ENCODE measurements at places on chromosomes 3 and 15.

- no peak for DNase-seq
Observed at GRCh38 chr3:126543457-126544061, 15.2 kb downstream of the C3orf22 start.

DNA sequence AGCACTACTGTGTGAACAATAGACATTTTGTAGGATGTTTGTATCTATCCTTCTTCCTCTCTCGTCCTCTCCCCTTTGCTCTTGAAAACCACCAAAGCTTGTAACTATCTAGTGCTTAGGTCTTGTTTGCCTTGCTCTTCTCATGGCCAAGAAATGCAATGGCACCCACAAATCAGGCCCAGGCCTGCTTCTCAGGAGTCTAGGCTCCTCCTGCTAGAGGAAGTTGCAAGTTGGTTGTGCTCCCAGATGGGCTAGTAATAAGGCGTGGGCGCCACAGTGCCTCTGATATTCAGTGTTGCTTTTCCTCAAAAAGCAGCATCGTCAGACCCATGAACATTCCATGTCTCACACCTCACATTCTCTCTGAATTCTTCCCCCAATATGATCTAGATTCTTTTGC is 28.7 kb downstream of the ZNF385D start:
- DNase-seq = no peak

DNA sequence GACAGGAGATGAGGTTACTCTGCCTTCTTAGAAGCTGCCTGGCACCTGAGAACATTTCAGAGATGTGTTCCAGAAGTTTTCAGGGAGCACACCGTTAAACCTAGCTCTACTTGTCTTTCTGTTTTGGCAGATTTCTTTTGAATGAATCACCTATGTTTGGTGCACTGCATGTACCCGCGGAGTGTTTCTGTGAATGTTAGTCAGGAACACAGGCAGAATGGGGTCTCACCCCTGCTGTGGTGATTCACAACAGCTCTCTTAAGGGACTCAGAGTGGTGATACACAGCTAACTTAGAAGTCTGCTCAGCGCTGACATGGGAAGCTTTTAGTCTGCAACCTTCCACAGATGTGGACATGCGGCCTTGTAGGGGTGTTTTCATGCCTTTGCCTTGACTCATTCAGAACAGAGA is 24.0 kb downstream of the TSEN2 start:
- no peak for DNase-seq

GRCh38 chr3:79202471-79203143 is 565.2 kb downstream of the ROBO1 start:
- DNase-seq = no peak

DNA sequence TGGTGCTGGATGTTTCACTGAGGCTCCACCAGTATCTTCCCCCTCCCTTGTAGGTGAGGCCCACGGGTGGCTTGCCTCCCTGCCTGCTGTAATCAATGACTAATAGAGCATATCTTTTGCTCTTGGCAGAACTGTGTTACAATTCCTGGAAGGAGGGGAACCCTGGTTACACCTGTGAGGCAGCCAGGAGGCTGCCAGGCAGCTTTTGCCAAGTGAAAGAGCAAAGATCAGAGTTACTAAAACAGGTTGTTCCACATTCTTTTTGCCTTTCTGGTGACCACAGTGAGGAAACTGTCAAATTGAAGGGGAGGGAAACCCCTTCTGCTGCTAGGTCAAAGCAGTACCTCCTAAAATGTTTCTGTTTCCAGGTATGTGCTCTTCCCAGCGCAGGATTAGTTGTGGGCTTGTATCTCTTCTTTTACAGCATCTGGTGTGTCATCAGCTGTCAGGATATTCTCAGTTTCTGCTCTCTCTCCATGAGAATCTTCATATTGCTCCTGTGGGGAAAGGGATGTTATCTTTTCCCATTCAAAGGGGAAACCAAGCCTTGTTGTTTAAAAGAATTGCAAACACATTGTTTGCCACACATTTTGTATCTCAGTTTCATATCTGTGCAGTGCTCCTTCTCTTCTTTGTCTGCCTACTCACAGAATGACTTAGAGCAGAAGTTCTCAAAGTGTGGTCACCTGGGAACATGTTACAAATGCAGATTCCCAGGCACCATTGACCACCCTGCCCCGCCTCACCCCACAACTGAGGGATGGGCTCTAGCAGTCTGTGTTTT is 137.4 kb upstream of the UMPS start:
- no peak for DNase-seq

DNA sequence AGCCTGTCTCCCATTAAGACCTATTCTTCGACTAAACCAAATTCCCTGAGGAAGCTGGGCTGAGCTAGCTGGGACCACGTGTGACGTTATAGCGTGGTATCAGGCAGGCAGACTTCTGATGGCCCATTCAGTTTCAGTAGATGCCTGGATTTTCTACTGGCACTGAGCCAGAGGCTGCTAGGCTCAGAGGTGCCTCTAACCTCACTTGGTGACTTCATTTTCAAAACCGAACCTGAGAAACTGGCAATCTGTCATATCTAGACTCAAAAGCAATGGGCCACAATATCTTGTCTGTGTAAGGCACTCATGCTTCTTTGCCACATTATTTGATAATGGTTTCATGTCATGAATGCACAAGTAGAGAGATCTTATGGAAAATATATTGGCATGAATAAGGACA is 352.1 kb upstream of the AZI2 start:
- no peak for DNase-seq

- no peak for DNase-seq
Observed at GRCh38 chr3:23085261-23085660, 117.9 kb upstream of the UBE2E2 start.

- no peak for DNase-seq
Observed at GRCh38 chr15:49843725-49844124, 222.9 kb downstream of the DTWD1 start.

DNA sequence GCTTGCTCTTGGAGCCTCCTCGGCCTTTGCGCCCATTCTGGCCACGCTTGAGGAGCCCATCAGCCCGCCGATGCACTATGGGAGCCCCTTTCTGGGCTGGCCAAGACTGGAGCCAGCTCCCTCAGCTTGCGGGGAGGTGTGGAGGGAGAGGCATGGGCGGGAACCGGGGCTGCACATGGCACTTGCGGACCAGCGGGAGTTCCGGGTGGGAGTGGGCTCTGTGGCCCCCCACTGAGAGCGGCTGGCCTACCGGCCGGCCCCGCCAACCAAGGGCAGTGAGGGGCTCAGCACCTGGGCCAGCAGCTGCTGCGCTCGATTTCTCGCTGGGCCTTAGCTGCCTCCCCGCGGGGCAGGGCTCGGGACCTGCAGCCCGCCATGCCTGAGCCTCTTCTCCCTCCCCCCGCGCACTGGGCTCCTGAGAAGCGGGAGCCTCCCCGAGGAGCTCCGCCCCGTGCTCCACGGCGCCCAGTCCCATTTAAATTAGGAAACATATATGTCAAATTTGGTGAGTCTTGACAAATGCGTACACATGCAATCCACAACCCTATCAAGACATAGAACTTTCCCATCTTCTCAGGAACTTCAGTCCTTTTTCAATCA is 97.6 kb upstream of the CNTN3 start:
- DNase-seq = no peak

DNA sequence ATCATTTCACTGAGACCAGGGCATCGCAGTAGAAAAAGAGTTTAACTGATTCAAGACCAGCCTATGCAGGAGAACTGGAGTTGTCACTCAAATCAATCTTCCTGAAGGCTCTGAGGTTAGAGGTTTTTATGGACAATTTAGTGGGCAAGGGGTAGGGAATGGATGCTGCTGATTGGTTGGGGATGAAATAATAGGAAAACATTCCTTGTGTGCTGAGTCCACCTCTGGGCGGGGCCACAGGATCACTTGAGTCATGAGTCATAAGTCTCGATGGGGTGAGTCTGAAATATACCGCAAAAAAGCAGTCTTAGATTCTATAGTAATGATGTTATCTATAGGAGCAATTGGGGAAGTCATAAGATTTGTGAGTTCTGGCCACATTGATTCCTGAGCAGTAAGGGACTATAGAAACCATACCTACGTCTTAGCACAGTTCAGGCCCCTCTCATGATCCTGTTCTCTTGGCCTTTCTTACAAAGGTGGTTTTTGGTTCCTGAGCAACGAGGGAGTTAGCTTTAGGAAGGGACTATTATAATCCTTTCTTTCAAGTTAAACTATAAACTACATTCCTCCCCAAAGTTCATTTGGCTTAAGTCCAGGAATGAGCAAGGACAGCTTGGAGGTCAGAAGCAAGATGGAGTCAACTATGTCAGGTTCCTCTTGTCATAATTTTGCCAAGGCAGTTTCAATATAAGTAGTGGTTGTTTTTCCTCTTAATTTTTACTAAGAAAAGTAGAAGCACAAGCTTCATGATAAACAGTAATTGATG is 2.7 kb upstream of the OPA1 start:
- no peak for DNase-seq

DNA sequence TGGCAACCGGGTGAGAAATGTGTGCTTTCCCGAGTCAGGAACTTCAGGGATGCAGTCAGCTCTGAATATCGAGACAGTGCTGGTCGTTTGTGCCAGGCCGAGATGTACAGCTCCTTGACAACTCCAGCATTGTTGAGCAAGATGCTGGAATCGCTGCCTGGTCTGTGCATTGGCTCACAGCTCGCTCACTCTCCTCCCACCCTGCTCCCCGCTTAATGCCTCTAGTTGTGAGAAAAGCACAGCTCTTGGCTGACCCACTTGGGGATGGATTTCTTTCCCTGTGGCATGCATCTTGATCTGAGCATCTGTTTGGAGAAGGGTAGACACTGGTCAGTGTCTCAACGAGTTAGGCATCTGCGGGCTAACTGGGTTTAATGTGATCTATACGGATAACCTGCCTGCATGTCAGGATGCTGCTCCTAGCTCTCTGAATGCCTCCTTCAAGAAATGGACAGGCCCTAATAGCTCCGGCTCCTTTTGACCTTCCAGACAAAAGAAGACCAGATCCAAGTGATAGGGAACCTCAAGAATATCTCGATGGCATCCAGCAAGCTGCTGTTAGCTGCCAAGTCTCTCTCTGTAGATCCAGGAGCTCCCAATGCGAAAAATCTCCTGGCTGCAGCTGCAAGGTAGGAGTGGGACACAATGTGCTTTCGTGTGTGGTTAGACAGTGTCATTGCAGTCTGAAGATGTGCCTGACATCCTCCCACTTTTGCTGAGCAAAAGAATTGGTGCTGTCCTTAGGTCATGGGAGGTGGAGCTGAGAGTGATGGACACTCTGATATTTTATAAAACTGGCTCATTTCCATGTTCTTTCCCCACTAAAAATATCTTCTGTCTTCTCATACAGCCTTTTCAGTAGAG is 302.2 kb upstream of the TPM1 start:
- DNase-seq = no peak

- no peak for DNase-seq
Observed at GRCh38 chr3:171099911-171100310, 73.4 kb upstream of the SLC2A2 start.

- DNase-seq = no peak
Observed at GRCh38 chr15:25655207-25655948, 207.7 kb downstream of the ATP10A start.

DNA sequence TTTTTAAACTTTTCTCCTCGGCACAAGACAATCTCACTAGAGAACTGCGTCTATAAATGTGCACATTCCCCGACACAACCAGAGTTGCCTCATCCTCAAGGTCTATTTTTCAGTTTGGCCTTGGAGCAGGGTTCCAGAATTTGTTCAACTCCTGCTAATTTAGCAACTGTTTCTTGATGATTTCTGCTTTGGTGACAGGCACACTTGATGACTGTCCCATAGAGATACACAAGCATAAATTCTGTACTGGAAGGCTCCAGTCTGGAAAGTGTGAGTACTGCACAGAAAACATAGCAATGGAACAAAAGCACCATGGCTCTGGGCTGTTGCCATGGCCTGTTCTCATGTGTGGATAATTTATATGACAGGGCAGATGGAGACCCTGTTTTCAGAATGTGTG is 379.6 kb upstream of the PDZRN3 start:
- no peak for DNase-seq

DNA sequence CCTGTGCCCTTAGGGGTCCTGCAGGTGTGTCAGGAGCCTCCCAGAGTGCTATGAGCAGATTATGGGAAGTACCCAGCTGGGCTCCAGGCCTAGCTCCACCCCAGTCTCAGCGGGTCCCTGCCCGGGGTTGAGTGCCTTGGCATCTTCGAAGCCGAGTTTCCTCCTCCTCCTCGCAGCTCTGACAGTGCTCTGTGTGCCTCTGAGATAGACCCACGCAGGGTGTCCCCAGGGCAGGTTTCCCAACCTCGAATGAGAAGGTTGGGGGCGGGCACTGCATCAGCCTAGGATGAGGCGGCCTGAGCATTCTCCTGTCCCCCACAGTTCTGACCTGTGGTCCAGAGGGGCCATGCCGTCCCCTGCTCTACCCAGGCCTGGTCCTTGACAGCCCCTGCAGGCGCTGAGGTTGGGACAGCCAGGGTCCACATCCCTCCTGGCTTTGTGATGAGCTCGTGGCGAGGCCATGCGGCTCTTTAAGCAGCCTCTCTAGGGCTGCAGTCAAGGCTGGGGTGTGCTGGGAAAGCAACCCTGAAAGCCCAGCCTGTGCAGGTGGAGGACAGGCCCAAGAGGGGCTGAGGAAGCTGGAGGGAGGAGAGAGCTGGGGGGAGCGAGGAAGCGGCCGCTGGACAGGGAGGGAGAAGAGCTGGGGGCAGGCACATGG is 20.2 kb upstream of the SKOR1 start:
- DNase-seq = no peak

GRCh38 chr3:127264794-127265514 is 22.9 kb downstream of the PRR20G start:
- DNase-seq = no peak

DNA sequence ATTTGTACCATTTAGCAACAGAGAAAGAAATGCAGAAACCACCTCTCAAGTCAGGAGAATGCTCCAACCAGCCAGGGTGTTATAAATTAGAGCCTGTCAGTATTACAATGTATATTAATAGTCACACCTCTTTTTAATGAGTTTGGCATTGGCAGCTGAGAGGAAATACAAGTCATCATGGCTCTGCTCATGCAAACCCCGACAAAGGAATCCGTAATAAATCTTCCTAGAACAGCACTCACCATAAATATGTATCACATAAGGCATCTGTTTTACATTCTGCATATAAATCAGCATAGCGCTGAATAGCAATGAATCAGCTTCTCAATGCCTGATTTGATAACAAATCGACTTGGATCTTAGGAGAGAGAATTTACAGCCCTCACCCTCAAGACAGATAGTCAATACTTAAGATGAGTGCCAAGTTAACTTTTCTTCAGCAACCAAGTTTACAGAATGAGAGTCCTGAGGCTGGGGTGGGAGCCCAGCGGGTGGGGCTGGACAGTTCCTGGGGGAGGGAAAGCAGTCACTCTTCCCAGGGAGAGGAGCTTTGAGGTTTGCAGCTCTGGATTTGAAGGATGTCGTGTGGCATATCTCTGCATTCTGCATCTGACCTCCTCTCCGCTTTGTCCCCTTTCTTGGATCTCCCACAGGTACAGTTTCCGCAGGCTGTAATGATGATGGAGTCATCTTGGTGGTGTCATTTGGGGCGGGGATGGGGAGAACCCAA is 1034.4 kb upstream of the NR2F2 start:
- DNase-seq = no peak

- DNase-seq = peak; percentile 71
Observed at GRCh38 chr3:57227930-57228751, 612 bp downstream of the APPL1 start.

DNA sequence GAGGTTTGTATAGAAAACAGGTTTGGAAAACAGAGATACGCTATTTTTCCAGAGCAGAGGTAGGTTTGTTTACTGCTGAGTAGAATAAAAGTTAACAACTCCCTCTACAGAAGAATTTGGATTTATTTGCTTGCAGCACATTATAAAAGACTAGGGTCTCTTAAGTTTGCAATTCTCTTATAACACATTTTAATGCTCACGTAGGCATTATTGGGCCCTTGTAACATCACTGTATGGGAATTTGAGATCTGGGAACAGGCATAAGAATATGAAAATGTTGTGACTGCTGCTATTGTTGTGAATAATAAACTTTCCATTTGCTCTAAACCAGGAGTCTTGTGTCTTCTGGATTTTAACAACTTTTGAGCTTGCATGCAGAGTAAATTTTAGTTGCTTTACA is 128.3 kb upstream of the CADM2 start:
- DNase-seq = no peak
